ENCODE measurements at places on chromosomes 3 and 15.

- DNase-seq = no peak
Observed at GRCh38 chr3:133187870-133188379, 149.7 kb downstream of the TMEM108 start.

GRCh38 chr3:31531452-31531991 lies 1.2 kb upstream of the STT3B start:
- DNase-seq = no peak

DNA sequence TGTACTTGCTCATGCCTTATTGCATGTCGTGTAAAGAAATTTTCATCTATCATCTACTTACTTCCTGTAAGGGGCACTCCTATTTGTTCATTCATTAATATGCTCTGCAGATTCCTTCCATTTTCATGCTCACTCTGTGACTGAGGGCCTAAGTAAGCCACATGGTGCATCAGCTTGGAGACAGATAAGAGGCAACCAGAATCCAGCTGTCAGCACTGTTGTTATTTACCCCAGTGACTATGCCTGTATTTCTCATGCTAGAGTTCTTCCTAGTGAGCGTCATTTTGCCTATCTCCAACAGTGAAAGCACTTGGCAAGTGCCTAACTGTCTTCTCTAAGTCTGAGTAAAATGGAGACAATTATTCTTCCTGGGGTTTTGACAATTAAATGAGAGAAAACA lies 124.8 kb upstream of the ABI3BP start:
- DNase-seq = no peak

DNA sequence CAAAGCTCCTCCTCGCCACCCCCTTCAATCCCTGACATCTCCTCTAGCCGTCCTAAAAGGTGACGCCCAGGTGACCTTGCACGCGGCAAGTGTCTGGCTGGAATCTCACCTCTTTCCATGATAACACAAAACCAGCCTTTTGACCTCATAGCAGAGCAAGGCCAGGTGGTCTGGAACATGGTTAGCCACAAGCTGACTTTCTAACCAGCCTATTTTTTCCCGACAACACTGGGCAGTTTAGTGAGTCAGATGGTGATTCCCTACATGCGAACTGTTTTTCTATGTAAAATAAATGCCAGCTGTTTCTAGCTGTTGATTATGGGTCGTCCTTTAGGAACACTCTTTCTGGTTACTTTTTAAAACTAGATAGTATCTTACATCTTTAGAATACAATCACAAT lies 243.0 kb downstream of the CD47 start:
- DNase-seq = no peak

DNA sequence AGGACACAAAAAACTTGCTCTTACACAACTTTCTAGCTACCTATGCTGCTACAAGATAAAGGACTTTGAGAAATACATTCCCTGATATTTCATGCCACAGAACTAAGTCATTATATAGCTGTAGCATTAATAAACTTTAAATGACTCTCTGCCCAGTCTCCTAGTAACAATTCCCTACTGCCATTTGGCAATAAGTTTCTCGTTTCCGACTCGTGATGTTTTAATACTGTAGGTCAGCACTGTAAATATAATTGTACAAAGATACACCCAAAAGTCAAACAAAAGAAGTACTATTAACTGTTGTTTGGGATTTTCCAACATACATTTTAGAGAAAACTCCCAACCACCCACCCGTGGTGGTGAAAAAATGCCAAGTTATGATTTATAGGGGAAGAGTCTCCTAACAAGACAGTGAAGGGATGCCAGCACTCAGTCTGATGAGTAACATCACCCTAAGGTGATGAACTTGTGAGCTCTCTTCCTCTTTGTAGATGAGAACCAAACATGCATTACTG lies 132.2 kb downstream of the DUT start:
- no peak for DNase-seq

GRCh38 chr3:42195879-42196330 lies 70.1 kb downstream of the CCK start:
- DNase-seq = no peak

- DNase-seq = no peak
Observed at GRCh38 chr3:104855702-104856101, 511.0 kb upstream of the ALCAM start.
